ENCODE measurements at places on chromosomes 6 and 20. TPM values are rescaled to one million over a fixed set of nuclear protein-coding genes. Genes with fewer than 3 reads are reported as not detected.

The CLVS2 gene
- total RNA-seq, result not detected

GRCh38 chr20:61373956-61374545 lies 122.0 kb downstream of the CDH4 start:
- DNase-seq, result no peak

- DNase-seq, result no peak
Measured at GRCh38 chr20:17316316-17317038, 89.6 kb downstream of the PCSK2 start.

- DNase-seq, result no peak
Measured at GRCh38 chr6:159953091-159953601, 15.7 kb upstream of the IGF2R start.

- DNase-seq, result no peak
Measured at GRCh38 chr6:125201961-125202729, 48.6 kb downstream of the TPD52L1 start.

The GHRH gene
- total RNA-seq, result not detected

The SLC17A1 gene
- 0.09 TPM for total RNA-seq

GRCh38 chr6:32941214-32941768 lies 463 bp upstream of the HLA-DMB start:
- peak; percentile 72 for DNase-seq
